Activated CD8-positive, alpha-beta memory T cell treated with anti-CD3 and anti-CD28 coated beads for 1 hour (primary cell): ENCODE measurements at places on chromosomes 5 and 9.

DNA sequence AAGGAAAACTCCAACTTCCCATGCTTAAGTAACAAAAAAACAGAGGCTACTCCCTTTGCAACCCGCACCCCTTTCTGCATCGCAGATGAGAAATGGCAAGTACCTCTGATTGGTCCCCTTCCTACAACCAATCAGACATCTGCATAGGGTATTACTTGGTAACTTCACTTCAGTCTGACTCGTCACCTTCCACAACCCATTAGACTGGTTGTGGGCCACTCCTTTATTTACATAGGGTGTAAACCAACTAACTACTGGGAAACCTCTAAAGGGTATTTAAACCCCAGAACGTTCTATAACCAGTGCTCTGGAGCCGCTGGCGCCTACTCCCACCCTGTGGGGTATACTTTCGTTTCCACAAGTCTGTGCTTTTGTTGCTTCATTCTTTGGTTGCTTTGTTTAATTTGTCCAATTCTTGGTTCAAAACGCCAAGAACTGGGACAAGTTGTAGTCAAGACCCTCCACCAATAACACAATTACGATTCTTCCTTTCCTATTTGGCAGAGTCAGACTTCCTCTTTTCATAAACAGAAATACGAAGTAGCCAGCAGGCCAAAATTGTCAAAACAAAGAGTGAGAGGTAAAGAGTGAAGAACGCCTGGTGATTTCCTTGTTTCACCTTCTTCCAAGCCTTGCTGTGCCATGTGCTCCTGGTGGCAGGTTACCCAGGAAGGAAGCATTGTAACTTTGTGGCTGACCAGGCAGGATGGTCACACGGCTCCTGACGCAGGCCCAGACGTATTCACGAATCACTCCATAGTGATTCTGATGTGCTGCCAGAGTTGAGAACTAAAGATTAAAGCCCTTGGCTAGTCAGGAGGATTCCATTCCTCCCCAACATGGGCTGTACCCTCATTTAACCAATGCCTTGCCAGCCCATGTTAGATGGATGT is 477.4 kb downstream of the ARHGEF28 start:
- no peak for DNase-seq

- no peak for DNase-seq
Observed at GRCh38 chr5:60366489-60366888, 333.5 kb downstream of the DEPDC1B start.

- no peak for DNase-seq
Observed at GRCh38 chr5:157311595-157311994, 45.7 kb downstream of the CYFIP2 start.

DNA sequence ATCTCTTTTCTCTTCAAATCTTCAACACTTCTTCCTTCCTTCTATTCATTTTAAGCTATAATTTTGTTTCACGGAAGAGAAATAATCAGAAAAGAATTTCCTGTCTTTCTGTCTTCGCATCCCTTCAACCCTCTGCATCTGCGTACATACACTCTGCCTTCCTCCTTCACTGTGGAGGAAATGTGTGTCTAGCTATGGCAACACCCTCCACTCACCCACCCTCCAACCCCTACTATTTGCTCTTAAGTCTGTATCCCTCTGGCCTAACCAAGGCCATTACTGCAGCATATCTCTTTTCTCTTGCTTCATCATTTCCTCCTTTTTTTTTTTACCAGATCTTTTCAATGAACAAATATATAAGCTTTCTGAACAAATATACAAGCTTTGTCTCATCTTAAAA is 105.7 kb upstream of the NUDT12 start:
- no peak for DNase-seq

GRCh38 chr5:126610160-126610559 is 9.4 kb downstream of the PHAX start:
- no peak for DNase-seq

DNA sequence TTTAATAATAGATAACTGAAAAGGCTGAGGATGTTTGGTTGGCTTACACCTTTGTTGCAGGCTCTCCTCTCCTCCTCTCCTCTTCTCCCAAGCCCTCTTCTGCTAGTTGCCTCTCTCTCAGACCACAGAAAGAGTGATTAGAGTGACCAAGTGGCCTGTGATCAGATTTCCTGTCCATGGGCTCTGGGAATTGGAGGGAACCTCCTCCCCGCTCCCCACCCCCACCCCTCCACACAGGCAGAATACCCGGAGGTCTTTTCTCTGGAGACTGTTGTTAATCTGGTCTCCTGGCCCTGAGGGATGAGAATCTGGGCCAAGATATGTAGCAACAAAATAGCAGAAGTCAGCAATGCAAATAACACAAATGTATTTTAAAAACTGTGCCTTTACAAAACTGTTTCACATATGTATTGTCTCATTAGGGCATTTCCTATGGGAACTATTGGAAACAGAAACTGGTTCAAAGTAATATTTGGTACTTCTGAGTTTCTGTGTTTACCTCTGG is 361.3 kb downstream of the NR2F1-AS1 start:
- DNase-seq: no peak

DNA sequence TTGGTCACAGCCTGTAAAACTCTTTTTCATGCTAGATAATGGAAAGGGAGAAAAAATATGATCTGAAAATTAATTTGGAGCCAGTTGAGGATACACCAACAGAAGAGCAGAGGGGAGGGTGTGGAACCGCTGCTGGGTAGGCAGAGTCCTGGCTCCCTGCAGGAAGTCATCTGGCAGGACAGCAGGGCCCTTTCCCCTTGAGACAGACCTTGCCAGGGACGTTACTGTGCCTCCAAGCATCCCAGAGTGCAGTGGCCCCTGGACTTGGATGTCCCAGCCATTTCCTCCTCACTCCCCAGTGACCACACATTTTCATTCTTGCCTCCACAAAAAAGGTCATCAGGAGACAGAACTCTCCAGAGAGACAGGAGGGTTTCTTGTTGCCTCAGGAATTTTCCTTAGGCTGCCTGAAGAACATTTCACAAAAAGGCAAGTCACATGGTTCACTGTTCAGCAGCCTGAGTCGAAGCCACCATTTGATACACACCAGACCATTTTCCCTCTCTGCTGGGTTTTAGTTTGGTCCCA is 5.9 kb downstream of the TRPM3 start:
- no peak for DNase-seq

DNA sequence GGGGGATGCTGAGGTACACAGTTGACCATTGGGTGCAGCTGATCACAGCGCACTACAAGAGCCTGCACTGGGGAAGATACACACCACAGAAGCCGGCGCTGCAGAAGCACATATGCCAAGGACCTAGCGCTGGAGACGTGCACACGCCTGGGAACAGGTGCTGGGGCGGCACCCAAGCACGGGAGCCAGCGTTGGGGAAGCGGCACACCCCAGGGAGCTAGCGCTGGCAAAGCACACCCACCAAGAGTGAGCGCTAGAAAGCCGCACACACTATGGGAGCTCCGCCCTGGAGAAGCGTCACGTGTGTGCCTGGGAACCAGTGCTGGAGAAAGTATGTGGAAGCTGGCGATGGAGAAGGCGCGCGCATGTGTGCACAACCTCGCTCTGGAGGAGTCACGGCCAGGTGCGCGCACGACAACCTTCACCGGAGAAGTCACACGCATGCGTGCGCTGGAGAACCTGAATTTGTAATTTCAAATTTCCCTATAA is 4.5 kb downstream of the FANCC start:
- DNase-seq: no peak

DNA sequence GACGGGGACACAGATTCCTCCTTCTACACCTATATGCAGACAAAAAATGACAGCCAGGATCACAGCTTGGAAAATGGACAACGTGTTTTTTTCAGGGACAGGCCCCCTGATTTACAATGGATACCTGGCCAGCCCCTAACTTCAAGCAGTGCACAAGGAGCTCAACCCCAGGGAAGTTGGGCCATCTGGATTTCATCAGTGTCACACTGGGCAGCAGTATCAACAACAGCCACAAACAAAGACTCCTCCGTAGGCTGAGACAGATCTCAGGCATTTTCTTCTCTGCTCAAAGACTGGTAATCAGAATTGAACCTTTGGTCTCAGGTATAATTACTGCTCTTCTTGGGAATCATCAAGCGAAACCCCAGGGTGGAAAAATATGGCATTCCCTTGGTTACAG is 374.0 kb downstream of the ZNF608 start:
- no peak for DNase-seq

- no peak for DNase-seq
Observed at GRCh38 chr9:126295936-126296600, 30.6 kb upstream of the MVB12B start.

DNA sequence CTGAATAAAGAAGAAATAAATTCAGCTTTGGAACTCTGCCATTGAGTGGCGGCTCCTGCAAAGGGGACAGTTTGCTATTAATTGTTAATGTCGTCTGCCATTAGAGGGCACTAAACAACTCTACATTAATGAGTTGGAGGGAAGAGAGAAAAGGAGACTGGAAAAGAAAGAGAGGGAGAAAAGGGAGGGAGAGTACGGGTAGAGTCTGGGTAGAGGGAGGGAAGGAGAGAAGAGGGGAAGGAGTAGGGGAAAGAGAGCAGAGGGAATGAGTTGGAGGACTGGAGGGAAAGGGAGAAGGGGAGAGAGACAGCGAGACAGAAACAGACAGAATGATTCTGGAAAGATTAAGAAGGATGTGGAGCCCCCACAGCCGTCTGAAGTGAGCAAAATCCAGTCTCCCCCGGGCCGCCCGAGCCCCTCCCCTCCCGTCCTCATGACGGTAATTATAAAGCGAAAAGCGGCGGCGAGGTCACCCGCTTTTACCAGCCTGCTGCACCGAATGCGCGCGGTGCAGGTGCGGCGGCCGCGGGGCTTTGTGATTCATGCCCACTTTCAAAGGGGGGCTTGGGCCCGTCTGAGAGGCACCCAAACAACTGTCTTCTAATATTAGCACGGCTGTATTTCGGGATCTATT is 1.9 kb upstream of the FST start:
- no peak for DNase-seq

DNA sequence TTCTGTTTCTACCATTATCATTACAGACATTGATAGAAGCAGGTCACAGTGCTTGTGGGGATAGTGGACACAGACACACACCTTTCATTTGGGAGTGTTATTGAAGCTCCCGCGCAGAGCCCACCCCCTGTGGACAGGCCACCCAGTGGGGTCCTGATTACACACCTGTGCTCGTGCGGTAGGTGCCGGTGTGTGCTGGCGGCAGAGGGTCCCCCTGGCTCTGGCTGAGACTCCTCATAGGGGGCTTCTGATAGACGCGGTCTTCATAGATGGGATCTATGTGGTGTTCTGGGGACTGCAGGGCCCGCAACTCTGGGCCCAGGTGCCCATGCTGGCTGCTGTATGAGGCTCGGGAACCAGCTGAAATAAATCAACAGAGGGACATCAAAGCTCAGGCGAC is 539.7 kb downstream of the CTNND2 start:
- DNase-seq: no peak

- no peak for DNase-seq
Observed at GRCh38 chr5:121967187-121967586, 5.4 kb downstream of the SRFBP1 start.

- no peak for DNase-seq
Observed at GRCh38 chr5:50745221-50745910, 78.9 kb downstream of the PARP8 start.

DNA sequence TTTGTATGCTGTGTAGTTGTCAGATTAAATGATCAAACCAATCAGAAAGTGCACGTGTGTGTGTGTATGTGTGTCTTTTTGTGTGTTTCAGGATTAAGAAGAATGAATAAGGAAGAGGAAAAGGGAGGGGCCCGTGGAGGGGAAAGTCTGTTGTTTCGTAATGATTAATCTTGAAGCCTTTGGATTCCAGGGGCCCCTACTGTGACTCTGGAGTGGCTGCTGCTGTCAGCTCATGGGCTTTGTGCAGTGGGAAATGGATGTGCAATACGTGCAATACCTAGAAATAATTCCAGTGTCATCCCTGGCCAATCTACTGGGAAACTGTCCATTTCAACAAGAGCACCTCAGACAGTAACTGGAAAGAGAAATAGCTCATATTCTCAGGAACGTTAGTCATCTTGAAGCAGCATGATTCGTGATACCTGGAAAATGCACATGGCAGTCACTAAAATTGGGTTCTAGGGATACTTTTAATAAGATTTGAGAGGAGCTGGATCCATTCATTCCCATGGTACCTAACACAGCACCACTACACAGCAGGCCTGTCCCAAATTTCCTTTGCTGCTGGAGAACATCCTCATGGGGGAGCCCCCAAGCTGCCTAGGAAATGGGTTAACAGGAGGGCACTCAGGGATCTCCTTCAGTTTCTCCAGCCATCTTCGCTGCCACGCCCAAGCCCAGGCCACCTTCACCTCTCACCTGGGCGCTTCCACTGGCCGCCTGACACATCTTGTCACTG is 186.3 kb downstream of the NR3C1 start:
- no peak for DNase-seq

DNA sequence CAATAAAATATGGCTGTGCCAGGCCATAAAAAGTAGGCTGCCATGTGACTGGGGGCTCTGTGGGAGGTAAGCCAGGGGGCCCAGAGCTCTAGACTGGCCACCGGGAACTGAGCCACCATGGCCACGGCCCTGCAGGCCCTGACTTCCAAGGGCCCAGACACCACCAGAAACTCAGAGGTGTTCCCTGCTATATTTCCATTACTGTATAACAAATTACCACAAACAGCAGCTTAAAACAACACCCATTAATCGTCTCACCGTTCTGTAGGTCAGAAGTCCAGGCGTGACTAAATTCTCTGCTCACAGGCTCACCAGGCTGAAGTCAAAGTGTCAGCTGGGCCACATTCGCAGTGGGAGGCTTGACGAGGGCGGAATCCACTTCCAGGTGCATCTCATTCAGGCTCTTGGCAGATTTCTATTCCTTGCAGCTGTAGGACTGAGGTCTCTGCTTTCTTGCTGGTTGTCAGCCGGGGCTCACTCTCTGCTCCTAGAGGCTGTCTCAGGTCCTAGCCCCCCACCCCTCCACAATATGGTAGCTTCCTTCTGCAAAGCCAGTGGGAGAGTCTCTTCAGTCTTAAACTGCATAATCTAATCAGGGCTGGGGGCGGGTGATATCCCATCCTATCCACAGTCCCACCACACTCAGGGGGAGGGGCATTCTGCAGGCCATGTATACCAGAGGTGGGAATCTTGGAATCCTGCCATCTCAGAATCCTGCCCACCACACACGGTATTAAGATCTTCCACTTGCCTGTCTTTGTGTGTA is 125.4 kb downstream of the C5orf15 start:
- DNase-seq: no peak
